ENCODE measurements at places on chromosomes 6 and 20.

- no peak for DNase-seq
Observed at GRCh38 chr6:1786455-1787453, 177.0 kb downstream of the FOXC1 start.

DNA sequence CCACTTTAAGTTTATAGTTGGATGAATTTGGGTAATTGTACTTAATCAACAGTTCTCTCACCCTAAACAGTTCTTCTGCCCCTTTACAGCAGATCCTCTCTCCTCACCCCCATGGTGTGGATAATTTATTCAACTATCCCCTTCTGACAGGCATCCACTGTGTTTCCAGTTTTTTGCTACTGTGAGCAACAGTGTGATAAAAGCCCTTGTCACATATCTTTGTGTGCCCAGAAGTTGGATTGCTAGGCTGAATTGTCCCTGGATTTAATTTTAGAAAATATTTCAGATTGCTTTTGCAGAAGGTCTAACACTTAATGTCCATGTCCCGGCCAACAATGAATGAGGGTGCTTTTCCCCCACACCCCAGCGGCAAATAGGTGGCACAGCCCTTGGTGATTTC lies 30.5 kb upstream of the SCUBE3 start:
- no peak for DNase-seq

- no peak for DNase-seq
Observed at GRCh38 chr6:109527989-109528388, 45.0 kb upstream of the ZBTB24 start.

DNA sequence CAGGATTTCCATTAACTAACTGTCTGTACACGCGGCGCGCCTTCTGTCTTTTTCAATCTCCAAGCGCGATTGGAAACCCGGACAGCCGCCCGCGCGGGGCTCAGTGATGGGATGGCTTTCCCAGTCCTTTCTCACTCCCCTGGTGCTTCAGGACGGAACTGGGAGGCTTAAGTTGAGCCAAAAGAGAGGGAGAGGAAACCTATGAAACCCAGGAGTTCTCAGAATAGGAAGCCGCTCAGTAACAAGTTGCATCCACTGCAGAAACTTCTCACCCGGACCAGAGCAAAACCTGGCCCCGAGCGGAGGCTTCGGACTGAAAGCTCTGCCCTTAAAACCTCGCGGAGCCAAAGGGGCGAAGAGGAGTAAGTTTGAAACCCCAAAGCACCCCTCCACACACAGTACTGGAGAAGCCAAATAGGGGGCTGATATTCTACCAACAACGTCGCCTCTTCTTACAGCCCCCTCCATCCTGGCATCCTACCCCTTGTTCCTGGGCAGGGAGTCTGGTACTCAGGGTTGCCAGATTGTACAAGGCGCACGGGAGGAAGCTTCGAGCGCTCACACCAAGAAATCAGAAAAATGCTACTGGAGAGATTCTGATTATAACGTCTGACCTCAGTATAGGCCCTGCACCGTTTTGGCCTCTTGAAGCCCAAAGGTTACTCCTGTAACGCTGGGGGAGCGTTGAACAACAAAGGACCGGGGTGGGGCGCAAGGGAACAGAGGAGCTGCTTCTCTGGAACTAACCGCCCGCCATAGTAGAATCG lies 906 bp upstream of the COL12A1 start:
- no peak for DNase-seq

DNA sequence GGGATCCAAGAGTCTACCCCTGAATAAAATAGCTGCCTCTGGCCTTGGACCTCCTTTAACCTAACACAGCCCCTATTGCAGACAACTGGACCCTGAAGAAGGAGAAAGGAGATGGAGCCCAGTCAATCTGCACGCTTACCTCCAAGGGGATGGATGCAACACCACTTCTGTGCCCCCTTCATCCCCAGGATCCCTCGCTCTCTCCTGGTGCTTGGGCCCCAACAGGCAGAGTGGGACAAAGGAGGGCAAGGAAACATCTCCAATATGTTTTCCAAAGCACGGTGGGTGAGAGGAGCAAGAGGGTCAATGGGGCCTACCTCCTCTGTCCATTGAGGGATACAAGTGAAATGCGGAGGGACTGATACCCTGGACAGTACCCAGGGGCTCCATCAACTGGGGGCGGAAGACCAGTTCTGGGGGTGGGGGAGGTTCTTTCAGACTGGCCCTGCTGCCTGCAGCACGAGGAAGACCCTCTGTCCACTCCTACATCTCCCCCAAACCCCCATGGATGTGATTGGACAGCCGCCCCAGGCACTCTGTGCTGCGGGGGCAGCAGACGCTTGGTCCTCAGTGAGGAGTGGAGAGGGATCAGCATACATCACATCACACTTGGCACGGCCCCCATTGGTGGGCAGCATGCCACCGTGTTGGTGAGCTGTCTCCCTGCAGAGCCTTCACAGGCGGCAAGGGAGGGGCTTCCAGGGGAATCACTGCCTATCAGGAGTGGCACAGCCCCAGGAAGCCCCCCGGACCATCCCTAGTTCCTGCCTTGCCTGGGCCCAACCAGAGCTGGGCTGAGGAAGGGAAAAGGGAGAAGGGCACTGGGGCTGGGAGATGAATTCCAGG lies 70.6 kb downstream of the MRPL14 start:
- DNase-seq: no peak

DNA sequence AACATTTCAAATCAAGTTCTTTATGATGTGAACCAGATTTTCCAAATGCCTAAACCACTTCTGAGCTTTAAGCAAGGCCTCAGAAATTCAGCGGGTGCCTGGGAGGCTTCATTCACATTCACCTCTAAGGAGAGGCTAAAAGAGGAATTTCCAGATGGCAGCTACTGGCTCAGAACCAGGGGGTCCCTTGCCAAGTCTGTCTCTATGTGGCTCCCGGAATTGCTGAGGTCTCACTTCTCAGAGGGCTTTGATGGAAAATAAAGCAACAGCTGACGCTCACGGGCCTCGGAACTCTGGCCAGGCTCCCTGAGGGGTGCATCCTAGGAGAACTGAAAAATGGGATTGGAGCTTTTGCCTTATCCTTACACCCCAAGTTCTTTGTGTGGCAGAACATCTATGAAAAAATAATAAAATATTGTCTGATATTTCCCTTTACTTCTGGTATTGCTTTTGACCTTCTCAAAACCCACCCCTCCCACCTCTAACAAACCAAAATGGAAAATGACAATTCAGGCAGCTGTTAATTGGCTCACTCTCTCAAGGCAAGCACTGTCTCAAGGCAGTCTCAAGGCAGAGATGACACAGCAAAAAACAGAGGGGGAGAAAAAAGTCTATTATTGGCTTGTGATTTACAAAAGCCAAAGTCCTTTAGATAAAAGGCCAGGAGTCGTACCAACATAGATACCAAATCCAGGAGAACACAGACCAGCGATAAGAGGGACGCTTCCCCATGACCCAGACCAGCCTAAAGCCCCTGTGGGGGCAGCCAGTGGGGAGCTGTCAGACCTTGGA lies 21.8 kb upstream of the LRRN4 start:
- DNase-seq: no peak

- DNase-seq: no peak
Observed at GRCh38 chr20:35409542-35409941, 2.2 kb downstream of the UQCC1 start.

GRCh38 chr20:64098471-64099013 lies 8.8 kb downstream of the NPBWR2 start:
- DNase-seq: no peak

Measured in stimulated activated CD4-positive, alpha-beta T cell treated with anti-CD3 and anti-CD28 coated beads, Interleukin-4, amount 100 ng/mL, for 4 hours (primary cell).